ENCODE measurements at places on chromosomes 2 and 18.

DNA sequence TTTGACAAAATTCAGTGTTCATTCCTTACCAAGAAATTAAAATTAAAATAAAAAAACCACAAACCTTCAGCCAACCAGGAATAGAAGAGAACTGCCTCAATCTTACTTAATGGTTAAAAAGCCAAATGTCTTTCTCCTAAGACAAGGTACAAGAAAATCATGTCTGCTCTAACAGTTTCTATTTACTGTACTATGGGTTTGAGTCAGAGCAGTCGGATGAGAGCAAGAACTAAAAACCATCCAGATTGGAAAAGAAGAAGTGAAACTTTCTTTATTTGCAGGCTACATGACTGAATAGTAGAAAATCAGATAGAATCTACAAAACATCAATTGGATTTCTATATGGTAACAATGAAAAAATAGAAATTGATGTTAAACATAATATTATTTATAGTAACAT lies 555.5 kb upstream of the TNP1 start:
- no peak for DNase-seq

DNA sequence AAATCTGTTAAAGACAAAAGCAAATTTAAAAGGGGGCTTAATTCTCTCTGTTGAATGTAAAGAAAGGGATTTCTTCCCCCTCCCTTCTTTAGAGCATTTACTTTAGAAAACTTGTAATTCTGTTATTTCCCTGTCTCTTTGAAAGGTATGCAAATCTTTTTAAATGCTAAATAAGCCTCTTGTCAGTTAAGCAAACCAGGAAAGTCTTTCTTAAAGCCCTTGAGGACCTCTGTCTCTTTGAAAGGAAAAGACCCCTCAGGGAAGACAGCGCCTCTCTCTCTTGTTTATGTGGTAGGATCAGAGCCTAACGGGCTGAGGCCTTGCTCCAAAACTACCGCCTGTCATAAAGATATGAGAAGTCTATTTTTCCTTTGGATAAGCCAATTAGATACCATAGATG lies 139.9 kb upstream of the CDH7 start:
- DNase-seq: no peak

- DNase-seq: no peak
Observed at GRCh38 chr2:15808944-15809343, 131.4 kb upstream of the MYCN start.

- no peak for DNase-seq
Observed at GRCh38 chr2:49687918-49688317, 533.6 kb upstream of the FSHR start.

GRCh38 chr2:121099329-121100290 lies 185.4 kb downstream of the TFCP2L1 start:
- no peak for DNase-seq

DNA sequence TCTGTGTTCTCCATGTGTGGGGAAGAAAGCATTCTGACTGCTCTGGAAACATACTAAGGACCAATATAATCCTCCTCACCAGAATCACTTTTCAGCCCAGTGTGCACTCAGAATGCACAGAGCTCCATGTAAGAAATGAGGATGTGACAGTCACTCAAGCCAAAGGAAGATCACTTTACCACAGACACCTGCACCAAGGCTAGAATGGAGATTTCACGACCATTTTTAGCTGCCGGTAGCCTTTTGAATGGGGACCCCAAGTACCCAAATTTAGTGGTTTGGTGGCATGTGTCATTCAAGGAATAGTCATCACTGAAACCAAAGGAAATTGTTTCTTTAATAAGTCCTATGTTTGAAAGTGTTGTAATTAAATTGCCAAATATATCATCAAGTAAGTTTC lies 613.2 kb upstream of the ACVR2A start:
- no peak for DNase-seq

GRCh38 chr2:143015656-143016055 lies 113.6 kb upstream of the ARHGAP15 start:
- DNase-seq: no peak

- no peak for DNase-seq
Observed at GRCh38 chr2:145598434-145598833, 1078.5 kb upstream of the ZEB2 start.

DNA sequence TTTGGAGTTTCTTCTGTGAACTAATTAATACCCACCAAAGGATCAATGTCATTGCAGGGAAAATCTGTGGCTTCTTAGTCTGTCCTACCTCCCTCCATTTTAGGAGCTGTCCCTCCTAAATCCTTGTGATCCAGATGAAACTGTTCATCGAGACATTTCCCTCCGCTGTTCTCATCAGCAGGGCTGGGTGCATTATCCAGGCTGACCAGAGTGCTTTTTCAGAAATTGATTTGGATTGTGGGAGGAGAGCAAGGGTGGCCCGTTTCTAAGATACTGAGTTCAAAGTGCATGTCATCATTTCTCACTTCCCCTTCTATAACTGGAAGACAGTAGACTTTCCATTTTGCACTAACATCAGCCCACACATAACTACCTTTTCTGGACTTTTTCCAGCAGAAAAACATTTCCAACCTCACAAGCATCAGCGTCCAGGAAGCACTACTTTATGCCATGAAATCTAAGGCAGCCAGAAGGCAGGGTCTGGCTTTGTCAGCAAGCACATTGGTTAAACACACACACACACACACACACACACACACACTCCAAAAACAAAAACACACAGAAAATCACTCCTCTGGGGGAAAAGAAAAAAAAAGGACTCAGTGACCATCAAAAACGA lies 94.1 kb downstream of the ANKRD44 start:
- DNase-seq: no peak

DNA sequence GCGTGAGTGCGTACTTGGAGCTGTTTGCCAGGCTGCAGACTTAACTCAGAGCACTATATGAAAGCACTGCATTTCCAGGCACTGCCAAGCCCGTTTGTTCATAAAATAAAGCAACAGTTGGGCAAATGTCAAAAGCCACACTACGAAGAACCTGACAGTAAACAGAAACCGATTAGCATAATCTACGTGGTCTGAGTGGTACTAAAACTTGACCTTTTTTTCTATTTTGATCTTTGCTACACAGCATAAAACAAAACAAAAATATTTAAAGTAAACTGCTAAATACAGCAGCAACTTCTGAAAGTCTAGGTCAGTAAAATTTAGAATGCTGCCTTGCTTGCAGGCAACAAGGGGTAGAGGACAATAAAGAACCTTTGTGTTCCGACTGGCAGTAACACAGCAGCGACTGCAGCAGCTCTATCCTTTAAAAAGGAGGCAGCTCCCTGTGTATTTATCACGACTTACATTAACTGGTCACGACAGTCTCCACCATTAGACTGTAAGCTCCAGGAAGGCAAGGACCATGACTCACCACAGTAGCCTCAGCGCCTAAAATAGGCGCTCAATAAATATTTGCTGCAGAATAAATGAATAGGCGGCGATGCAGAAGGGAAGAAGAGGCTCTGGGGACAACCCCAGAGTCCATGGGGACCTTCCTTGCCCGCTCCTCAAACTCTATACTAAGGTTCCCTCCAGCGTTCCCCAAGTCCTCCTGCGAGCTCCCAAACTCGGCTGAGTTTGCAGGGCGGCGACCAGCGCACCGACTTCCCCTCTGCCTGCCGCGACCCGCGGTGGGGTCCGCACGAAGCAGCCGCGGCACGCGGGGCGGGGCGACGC lies 902 bp downstream of the SS18 start:
- DNase-seq: peak; percentile 84

DNA sequence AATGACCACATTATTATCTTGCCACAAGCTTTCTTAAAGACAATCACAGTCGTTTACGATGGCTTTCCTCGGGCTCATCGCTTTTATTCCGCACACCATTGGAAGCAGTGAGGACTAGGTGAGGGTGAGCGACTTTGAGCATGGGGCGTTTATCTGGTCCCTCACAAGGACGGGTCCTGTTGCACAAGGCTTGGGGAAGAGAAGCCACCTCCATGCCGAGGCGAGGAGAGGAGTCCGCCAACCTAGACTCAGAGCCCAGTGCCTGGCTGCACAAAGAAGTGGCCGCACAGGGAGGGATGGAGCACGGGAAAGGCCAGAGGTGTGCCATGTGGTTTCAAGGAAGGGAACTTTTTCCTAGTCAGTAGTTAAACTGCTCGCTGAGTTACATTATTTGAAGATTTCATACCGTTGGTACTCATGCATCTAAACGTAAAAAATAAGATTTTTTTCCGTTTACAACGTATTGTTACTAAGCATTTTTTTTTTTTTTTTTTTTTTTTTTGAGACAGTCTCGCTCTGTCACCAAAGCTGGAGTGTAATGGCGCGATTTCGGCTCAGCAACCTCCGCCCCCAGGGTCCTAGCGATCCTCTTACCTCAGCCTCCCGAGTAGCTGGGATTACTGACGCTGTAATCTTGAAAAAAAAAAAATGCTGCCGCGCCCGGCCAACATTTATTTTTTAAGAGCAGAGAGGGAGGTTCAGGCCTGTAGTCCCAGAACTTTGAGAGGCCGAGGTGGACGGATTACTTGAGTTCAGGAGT lies 849 bp upstream of the CYP27C1 start:
- DNase-seq: no peak

DNA sequence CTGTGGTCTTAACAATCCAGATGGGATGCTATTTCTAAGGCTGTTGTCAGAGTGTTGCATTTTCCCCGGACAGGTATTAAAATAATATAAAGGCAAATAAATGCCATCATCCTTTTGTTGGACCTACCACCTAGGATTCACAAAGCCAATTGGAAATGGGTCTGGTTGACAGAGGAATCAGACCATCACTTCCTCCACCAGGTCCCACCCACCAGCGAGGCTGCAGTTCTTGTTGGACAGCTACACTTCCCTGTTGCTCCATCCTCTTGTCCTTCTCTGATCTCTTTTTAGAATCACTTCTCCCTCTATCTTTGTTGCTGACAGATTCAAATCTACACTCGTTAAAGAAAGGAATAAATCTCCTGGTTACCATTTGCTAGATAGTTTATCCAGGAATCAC lies 1.1 kb downstream of the TMEM169 start:
- DNase-seq: no peak

- no peak for DNase-seq
Observed at GRCh38 chr18:26268454-26268853, 42.2 kb downstream of the TAF4B start.

DNA sequence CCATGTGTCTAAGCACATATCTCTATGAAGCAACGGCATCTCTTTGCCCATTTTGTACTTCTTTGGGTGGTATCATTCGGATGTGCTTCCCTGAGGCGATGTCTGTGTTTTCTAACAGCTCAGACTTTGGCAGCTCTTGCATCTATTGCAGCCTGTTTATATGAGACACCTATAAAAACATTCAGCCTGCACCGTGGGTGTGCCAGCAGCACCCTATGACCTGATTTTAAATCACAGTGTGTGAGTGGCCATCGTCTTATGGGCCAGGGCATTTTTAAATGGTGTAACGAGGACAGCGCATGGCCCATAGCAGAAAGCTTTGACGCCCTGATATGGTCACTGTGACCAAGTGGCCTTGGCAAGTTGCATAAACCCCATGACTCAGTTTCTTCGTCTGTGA lies 12.9 kb downstream of the NPAS2 start:
- no peak for DNase-seq

DNA sequence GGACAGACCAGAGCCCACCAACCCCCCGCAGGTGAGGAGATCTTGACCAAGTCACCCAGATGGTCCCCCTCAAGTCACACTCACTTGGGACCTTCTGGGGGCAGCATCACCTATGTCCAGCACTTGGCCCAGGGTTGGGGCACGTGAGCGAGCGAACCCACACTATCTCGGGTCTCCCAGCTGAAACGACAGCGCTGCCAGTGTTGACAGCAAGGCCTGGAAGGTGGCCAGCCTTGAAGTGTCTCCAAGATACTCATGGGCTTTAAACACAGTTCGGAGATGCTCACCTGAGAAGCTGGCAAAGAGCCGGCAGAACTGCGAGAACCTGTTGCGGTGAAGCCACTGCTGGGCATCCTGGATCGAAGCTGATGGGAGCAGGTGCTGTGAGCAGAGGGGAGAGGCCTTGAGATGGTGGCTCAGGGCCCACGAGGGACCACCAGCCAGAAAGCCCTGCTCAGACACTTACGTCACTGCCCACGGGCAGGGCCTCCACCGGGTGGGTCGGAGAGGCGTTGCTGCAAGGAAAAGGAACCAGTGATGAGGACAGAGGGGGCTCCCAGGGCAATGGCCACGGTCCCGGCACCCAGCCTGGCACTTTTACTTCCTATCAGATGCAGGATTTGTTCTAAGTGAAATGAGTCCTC lies 47.5 kb downstream of the TFCP2L1 start:
- DNase-seq: no peak

- peak; percentile 80 for DNase-seq
Observed at GRCh38 chr2:144659731-144660275, 139.9 kb upstream of the ZEB2 start.

DNA sequence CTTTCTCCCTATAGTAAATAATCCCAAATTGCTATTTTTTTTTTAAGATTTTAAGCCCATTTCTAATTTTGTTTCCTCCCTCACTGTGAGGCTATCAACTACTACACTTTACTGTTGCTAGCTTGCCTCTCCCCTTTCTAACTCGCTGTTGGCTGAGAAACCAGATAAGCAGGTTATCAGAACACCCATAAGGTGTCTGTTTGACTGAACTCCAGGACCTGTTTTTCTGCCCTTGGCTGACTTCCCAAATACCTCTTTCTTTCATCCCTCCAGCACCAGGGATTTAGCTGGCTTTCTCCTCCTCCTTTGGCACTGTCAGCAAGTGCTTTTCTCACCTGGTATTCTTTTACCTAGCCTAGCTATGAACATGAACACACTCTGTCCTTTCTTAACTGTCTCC lies 11.1 kb downstream of the TRAK2 start:
- peak; percentile 95 for DNase-seq

GRCh38 chr2:12433626-12433990 lies 283.1 kb upstream of the TRIB2 start:
- DNase-seq: peak; percentile 43

DNA sequence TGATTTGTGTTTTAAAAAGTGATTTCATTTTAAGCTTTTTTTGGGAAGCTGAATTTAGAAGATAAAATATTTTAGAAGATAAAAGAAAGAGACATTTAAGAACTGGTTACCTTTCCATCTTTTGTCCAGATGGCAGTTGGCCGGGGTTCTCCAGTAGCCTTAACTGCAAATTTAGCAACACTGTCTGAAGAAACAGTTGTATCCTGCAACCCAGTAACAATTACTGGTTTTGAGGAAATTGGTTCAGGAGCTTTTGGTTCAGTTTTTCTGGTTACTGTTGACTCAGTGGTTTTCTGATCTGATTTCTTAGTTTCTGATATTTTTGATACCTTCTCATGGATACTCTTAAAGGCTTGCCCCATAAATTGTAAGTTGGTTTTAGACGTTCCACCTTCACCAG lies 49.9 kb downstream of the PLEKHA3 start:
- no peak for DNase-seq

- no peak for DNase-seq
Observed at GRCh38 chr2:232556426-232556825, 5.9 kb downstream of the EIF4E2 start.

DNA sequence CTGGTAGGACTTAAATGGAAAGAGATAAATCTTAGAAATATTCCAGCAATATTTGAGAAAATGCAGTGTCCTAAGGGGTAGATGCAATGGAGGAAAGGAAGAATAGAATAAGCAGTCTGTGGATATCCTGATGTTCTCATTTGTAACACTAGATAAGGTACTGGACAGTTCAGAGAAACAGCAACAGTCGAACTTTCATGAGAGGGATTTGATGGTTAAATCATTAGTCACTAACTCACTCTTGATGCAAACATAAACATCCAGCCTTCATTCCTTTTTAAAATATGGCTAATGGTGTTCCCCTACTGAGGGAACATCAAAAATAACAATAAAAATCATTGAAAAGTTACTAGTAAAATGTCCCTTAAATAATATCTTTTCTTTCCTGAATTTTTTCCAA lies 211.4 kb upstream of the SLC39A10 start:
- no peak for DNase-seq

GRCh38 chr2:25337276-25337675 lies 4.4 kb downstream of the DNMT3A start:
- peak; percentile 13 for DNase-seq
